Astrocyte (in vitro differentiated cells and primary cell): ENCODE measurements at places on chromosomes 13 and 19. TPM values are rescaled to one million over a fixed set of nuclear protein-coding genes. Genes with fewer than 3 reads are reported as not detected.

- peaks cover 4% of the 10 kb centered on the region for H3K36me3 ChIP-seq
- peak overlapping the region; percentile 59 for H3K27ac ChIP-seq
- H3K27me3 ChIP-seq = no peaks in the 10 kb centered on the region
- peaks cover 46% of the 10 kb centered on the region for H3K4me1 ChIP-seq
These were observed 68.0 kb downstream of the KDM4B start for GRCh38 chr19:5036698-5037563.

DNA sequence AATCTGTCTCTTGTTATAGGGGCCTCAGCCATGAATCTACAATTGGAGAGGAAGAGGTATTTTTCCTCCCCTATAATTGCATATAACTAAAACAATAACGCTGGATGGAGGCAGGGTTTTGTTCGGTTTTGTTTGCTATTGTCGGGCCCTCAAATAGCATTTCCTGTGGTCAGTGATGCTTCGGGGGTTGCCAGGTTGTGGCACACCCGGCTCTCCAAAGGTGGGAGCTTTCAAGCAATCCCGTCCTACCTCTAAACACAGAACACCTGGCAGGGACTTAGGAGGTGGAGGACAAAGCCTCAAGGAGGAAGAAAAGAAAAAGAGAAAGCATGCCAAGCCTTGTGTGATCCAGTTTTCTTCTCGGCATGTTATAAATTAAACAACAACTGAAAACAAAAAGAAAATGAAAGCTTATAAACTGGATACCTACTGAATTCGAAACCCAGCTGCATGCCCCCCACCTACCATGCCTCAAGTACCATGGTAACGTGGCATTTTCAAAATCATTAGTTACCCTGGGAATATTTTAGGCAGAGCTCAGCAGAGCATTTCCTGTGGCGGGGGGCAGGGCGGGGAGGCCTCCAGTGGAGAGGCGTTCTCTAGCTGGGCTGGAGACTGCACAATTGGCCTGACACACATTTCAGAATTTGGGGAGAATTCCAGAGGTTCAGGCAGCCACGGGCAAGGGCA lies 213.8 kb downstream of the DCLK1 start:
- H3K36me3 ChIP-seq = no peaks in the 10 kb centered on the region
- DNase-seq = peak; percentile 50
- H3K4me1 ChIP-seq = peaks cover 19% of the 10 kb centered on the region
- peak overlapping the region; percentile 42 for H3K4me3 ChIP-seq

- no peak overlapping the region for H3K27ac ChIP-seq
- no peaks in the 10 kb centered on the region for H3K36me3 ChIP-seq
- H3K4me1 ChIP-seq = no peaks in the 10 kb centered on the region
- no peak overlapping the region for H3K4me3 ChIP-seq
- H3K27me3 ChIP-seq = peaks cover 3% of the 10 kb centered on the region
These were observed 44.9 kb downstream of the RYR1 start for GRCh38 chr19:38478273-38478971.

- no peak overlapping the region for H3K4me3 ChIP-seq
- H3K36me3 ChIP-seq = no peaks in the 10 kb centered on the region
- no peak overlapping the region for H3K27ac ChIP-seq
- no peak for DNase-seq
These were observed 59.1 kb downstream of the DOCK9 start for GRCh38 chr13:98918771-98919170.

DNA sequence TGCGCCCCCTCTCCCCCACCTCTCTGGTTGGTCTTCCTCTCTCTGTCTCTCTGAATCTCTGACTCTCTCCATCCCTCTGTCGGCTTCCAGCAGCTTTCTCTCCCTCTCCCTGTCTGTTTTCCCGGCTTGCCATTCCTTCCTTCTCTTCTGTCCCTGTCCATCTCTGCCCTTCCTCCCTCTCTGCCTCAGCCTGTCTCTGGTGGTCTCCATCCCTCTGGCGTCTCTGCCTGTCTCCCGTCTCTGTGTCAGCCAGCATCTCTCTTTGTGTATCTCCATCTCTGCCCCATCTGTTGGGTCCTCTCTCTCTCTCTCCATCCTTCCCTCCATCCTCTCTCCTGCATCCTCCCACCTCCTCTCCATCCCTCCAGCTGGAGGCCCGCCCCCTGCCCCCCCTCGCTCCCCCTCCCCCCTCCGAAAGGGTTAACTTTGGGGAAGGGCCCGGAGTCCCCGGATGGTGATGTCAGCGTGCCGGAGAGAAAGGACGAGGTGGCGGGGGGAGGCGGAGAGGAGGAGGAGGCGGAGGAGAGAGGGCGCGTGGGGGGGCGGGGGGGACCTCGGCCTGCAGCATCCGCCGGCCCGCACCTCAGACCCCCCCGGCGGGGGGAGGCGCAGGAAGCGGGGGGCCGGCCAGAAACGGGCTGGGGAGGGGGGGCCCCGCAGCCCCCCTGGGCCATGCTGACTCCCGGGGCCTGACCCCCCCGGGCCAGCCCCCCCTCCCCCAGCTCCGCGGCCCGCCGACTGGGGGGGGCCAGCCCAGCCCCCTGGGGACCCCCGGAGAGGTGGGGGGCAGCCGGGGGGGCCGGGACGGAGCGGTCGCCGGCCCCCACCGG lies at the start of gene BRSK1:
Gene BRSK1 (plus strand): TSS at position 450 of the 830 bp plus-strand sequence. CDS start 446 bp downstream, outside the sequence.
- peaks cover 14% of the 10 kb centered on the region for H3K4me1 ChIP-seq
- H3K36me3 ChIP-seq = no peaks in the 10 kb centered on the region
- no peak within 1 kb of the TSS for H3K27ac ChIP-seq
- H3K27me3 ChIP-seq = no peaks in the 10 kb centered on the region
- DNase-seq = peak; percentile 30

- no peaks in the 10 kb centered on the region for H3K36me3 ChIP-seq
- H3K4me1 ChIP-seq = no peaks in the 10 kb centered on the region
- H3K27me3 ChIP-seq = no peaks in the 10 kb centered on the region
- no peak overlapping the region for H3K4me3 ChIP-seq
These were observed 285.4 kb downstream of the ATP8A2 start for GRCh38 chr13:25657157-25657556.

- H3K27me3 ChIP-seq = no peaks in the 10 kb centered on the region
- H3K27ac ChIP-seq = no peak overlapping the region
- H3K36me3 ChIP-seq = no peaks in the 10 kb centered on the region
- H3K4me1 ChIP-seq = no peaks in the 10 kb centered on the region
- H3K4me3 ChIP-seq = no peak overlapping the region
These were observed 30.4 kb downstream of the ZNF536 start for GRCh38 chr19:30402436-30403202.

GRCh38 chr13:40946485-40946884 lies 72.6 kb downstream of the ELF1 start:
- H3K4me3 ChIP-seq = no peak overlapping the region
- peaks cover 6% of the 10 kb centered on the region for H3K36me3 ChIP-seq
- no peaks in the 10 kb centered on the region for H3K27me3 ChIP-seq
- no peak overlapping the region for H3K27ac ChIP-seq
- H3K4me1 ChIP-seq = no peaks in the 10 kb centered on the region

- H3K27ac ChIP-seq = no peak overlapping the region
- H3K27me3 ChIP-seq = no peaks in the 10 kb centered on the region
- DNase-seq = no peak
- no peaks in the 10 kb centered on the region for H3K36me3 ChIP-seq
- no peak overlapping the region for H3K4me3 ChIP-seq
- H3K4me1 ChIP-seq = no peaks in the 10 kb centered on the region
These were observed 33.9 kb upstream of the MIR17HG start for GRCh38 chr13:91313581-91313980.

DNA sequence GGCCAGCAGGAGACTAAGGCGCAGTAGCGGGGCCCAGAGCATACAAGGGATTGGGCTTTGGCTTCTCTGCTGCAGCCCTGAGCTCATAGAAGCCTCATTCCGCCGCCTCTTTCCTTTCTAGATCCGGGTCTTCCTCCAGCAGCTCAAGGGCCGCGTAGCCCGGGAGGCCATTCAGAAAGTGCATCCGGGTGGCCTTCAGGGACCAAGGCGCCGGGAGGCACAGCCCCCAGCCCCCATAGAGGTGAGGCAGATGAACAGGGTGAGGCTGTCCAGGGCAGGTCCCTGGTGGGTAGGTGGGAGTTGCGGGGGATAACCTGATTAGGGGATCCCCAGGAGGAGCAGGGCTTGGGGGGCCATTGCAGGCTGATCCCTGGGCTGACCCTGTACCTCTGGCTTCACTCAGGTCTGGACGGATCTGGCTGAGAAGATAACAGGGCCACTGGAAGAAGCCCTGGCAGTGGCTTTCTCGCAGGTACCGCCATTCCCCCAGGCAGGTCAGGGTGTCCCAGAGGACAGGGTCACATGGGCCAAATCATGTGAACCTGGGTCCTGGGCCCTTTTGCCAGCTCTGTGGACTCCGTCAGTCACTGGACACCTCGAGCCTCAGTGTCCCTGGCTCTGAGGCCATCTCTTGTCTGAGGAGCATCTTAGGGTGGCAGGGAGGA lies 1.3 kb downstream of the SNAPC2 start:
- peaks cover 3% of the 10 kb centered on the region for H3K36me3 ChIP-seq
- H3K27ac ChIP-seq = peak overlapping the region; percentile 83
- peaks cover 13% of the 10 kb centered on the region for H3K27me3 ChIP-seq
- peaks cover 28% of the 10 kb centered on the region for H3K4me1 ChIP-seq
- no peak for DNase-seq

DNA sequence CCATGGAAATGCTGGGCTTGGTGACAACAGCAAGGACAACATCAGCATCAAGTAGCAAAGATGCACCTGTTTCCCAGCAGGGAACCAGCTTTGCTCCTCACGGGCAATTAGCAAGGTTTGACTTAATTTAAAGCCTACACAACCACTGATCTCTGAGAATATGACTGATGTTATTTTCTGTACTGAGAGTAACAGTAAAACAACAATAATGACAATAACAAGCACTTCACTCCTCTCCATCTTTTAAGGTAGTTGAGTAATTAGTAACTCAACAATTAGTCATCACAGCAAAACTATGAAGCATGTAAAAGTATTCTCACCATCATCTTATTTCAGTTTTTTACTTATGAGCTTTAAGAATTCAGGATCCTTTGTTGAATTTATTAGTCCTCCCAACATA lies 37.3 kb downstream of the ENOX1 start:
- H3K27me3 ChIP-seq = no peaks in the 10 kb centered on the region
- H3K4me1 ChIP-seq = no peaks in the 10 kb centered on the region
- H3K36me3 ChIP-seq = no peaks in the 10 kb centered on the region
- no peak overlapping the region for H3K27ac ChIP-seq

GRCh38 chr19:41577833-41578232 lies 1.9 kb downstream of the CEACAM21 start:
- H3K4me3 ChIP-seq = no peak overlapping the region
- H3K4me1 ChIP-seq = no peaks in the 10 kb centered on the region
- H3K36me3 ChIP-seq = no peaks in the 10 kb centered on the region
- DNase-seq = no peak
- H3K27me3 ChIP-seq = no peaks in the 10 kb centered on the region

DNA sequence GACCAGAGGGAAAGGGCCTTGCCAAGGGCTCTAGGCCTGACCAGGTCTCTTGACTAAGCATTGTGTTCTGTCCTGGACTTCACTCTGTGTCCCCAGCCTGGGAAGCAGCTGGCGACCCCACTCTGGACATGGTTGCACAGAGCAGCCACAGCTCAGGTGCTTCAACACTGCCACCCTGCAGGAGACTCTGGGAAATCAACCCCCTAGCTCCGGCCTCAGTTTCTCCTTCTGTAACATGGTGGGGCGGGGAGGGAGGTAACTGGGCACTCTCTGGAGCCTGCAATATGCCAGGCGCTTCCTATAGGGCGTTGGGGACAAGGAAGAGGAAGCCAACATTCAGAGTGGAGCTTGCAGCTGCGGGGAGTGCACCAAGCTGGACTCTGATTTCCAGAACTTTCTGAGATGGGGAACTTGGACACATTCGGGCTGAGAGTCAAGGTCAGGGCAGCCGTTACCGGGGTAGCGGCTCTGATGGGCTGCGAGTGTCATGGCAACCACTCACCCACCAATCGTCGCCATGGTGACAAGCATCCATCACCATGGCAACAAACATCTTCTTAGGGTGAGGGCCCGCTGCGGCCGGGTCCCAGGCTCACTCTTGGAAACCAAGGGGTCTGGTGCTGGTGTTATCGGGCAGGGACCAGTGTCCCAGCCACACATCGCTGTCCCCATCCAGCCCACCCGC lies 12.8 kb downstream of the F2RL3 start:
- peaks cover 2% of the 10 kb centered on the region for H3K27me3 ChIP-seq
- no peak for DNase-seq
- H3K4me1 ChIP-seq = peaks cover under 1% of the 10 kb centered on the region
- H3K4me3 ChIP-seq = no peak overlapping the region

- no peaks in the 10 kb centered on the region for H3K36me3 ChIP-seq
- DNase-seq = no peak
- no peak overlapping the region for H3K27ac ChIP-seq
These were observed 3.1 kb upstream of the GTF3A start for GRCh38 chr13:27421101-27421871.

DNA sequence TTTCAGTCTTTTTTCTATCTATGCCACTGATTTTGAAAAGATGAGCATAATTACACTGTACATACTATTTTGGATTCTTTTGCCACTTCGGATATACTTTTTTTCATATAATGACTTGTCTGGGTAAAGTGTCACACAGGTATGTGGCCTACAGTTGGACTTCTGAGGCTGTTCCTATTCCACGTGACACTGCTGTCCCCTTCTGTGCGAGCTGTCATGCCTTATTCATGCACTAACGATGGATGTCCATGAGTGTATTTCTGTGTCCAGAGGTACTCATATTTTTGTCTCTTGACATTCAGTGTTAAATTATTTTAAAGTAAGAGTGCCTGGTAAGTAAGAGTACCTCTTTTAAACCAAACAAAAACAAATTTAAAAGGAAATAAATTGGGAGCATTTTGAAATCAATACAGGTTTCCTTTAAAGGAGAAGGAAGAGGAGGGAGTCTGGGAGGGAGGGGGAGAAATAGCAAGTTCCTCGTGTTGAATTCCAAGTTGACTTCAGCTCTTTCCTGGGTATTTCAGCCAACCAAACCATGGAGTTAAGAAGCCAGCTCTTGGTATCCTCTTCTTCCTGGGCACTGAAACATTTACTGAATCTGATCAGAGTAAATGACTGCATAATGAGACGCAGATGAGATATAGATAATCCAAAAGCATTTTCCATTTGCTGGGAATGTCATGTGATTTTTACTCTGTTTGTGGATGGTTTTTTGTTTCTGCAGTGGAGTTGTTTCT lies 61.3 kb downstream of the TNFRSF19 start:
- no peak for DNase-seq
- no peaks in the 10 kb centered on the region for H3K27me3 ChIP-seq
- H3K4me1 ChIP-seq = peaks cover 10% of the 10 kb centered on the region
- H3K4me3 ChIP-seq = no peak overlapping the region

IGFL1 gene
- not detected in 2 replicates for total RNA-seq

SIGLEC5 gene
- not detected in 2 replicates for total RNA-seq

RASAL3 gene
- 0.14 TPM in 1 of 2 replicates, not detected in the other for total RNA-seq

ZNF429 gene
- total RNA-seq = 11.0 and 12.7 TPM in 2 replicates

FFAR3 gene
- total RNA-seq = not detected in 2 replicates
